ENCODE measurements at places on chromosomes 11 and 22.

DNA sequence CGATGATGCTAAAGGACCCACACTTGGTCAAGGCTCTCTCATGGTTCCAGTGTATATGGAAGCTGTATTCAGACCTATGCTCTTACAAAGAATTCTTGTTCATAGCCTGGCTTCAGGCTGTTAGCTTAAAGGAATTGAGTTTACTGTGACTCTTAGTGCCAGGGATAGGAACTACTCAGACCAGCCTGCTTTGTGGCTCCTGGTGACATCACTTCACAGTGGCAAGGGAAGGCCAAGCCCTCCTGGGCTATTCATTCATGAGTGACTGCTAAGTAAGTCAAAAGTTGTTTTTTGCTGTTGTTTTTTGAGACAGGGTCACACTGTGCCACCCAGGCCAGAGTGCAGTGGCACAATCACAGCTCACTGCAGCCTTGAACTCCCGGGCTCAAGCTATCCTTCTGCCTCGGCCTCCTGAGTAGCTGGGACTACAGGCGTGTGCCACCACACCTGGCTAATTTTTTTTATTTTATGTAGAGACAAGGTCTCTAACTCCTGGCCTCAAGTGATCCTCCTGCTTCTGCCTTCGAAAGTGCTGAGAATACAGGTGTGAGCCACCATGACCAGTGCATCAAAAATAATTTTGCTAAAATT is 9.6 kb downstream of the ART5 start:
- no peak for DNase-seq

- DNase-seq: no peak
These were observed 59.5 kb downstream of the FAM168A start for GRCh38 chr11:73538381-73538872.

GRCh38 chr11:126197277-126197939 is 14.0 kb downstream of the RPUSD4 start:
- DNase-seq: no peak

GRCh38 chr22:38513063-38513462 is 7.0 kb upstream of the DDX17 start:
- DNase-seq: no peak

- DNase-seq: no peak
These were observed 6.3 kb upstream of the CDC42EP2 start for GRCh38 chr11:65308281-65308891.

DNA sequence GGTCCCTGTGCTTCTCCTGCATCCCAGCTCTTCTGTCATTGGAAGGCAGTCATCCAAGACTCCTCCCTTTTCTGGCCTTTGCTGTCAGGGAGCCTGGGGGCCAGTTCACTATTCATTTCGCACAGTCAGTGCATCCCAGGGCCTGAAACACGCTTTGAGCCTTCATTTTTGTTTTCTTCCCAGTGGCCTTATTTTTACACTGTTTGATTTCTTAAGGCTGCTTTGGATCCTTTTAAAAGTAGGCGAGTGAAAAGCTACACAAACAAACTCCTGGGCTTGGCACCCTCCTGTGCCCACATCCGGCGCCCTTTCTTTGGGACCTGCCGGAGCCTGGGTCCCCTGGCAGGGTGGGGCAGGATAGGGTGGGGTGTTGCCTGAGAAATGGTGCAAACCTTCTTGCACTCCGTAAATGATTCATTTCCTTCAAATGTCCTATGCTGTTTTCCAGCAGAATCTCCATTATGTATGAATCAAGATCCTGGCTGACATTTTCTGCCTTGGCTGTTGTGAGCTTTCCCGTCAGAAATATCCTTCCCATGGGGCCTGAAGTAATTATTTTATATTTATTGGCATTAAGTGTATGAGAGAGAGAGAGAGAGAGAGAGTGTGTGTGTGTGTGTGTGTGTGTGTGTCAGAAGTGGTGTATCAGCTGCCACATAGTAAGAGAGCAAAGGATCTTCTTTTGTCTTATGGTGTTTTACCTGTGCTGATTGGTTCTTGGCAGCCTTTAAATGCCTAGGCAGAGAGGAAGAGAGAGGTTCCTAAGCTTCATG is 45.6 kb downstream of the BCR start:
- DNase-seq: no peak

DNA sequence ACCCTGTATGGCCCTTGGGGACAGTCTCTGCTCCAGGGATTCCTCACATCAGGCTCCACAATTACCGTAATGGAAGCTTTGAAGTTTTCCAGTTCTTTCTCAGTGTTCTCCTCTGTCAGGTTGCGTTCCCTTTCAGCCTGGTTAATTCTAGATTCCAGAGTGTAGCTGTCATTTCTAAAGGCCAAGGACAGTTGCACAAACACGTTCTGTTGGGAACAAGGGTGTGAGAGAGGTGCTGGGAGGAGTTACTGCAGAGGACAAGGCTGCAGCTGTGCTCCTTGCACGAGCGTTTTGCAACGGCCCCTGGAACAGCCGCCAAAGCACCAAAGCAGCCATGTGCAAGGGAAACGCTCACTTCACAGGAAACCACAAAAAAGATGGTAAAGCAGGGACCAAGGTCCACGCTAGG is 35.9 kb upstream of the LYVE1 start:
- DNase-seq: no peak

- DNase-seq: no peak
These were observed 13.4 kb upstream of the PNPLA3 start for GRCh38 chr22:43910178-43910695.

DNA sequence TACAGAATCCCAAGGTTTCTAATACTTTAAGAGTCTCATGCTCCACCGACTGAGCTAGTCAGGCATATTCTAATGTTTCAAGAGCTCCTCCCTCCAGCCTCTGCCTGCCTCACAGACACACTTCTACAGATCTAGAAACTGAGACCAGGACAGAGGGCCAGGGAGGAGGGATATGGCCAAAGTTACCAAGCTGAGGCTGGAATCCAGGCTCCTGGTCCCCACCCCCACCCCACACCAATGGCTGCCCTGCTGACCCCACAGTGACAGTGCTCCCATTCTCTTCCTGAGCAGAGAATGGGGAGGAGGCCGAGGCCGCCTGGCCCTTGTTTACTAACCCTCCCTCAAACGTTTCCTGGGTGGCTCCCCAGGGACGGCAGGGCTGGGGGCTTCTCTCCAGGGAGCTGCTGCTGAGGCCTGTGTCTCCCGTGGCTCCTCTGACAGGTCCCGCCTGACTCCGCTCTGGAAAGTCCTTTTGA is 2.2 kb downstream of the PLEKHB1 start:
- no peak for DNase-seq
